Activated CD8-positive, alpha-beta T cell treated with anti-CD3 and anti-CD28 coated beads, Interleukin-2, amount 10 ng/mL, durations not matched to agents 7 days and 5 days (primary cell): ENCODE measurements at places on chromosomes 3 and 15. TPM values are rescaled to one million over a fixed set of nuclear protein-coding genes. Genes with fewer than 3 reads are reported as not detected.
A peak's percentile ranks its signal among the peaks of the same experiment; 100 is the strongest.

TMEM212 gene
- total RNA-seq, result not detected

GRCh38 chr15:55942332-55942731 is 51.1 kb downstream of the NEDD4 start:
- H3K27me3 ChIP-seq, result no peaks in the 10 kb centered on the region
- no peak overlapping the region for H3K4me3 ChIP-seq
- H3K4me1 ChIP-seq, result no peaks in the 10 kb centered on the region
- H3K36me3 ChIP-seq, result peaks cover 8% of the 10 kb centered on the region
- no peak overlapping the region for H3K27ac ChIP-seq

- no peaks in the 10 kb centered on the region for H3K4me1 ChIP-seq
- H3K27me3 ChIP-seq, result peaks cover 7% of the 10 kb centered on the region
- no peaks in the 10 kb centered on the region for H3K36me3 ChIP-seq
Measured at GRCh38 chr3:70532806-70533205, 220.4 kb upstream of the MDFIC2 start.

STARD9 gene
- total RNA-seq, result 13.0 TPM

GRCh38 chr3:30112902-30113484 is 493.4 kb upstream of the TGFBR2 start:
- no peak overlapping the region for H3K27ac ChIP-seq
- no peaks in the 10 kb centered on the region for H3K36me3 ChIP-seq
- DNase-seq, result no peak
- H3K4me1 ChIP-seq, result peaks cover 3% of the 10 kb centered on the region

DNA sequence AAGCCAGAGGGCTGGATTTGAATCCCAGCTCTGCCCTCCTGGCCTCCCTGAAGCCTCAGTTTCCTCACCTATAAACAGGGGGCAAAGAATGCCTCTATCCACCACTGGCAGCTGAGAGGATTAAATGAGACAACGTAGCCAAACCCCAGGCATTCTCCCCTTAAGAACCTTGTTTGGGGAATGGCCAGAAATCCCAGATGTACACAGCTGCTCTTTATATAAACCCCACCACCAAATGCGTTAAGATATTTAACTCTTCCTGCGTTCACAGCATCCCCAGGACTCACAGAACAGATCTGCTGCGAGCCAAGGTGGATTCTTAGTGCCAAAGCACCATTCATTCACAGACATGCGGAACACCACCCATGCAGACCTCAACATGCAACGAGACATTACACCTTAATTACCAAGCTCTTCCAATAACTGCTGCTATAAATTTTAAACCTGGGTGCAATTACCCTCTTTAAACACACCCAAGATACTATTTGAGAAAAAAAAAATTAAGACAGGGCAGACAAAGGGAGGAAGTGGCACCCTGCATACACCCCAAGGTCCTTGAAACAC is 5.2 kb downstream of the TLE3 start:
- no peak overlapping the region for H3K27ac ChIP-seq
- peaks cover 62% of the 10 kb centered on the region for H3K4me1 ChIP-seq
- H3K36me3 ChIP-seq, result peaks cover 75% of the 10 kb centered on the region
- no peak for DNase-seq
- H3K27me3 ChIP-seq, result no peaks in the 10 kb centered on the region
- H3K4me3 ChIP-seq, result no peak overlapping the region

- peak overlapping the region; percentile 94 for H3K27ac ChIP-seq
- H3K4me1 ChIP-seq, result peaks cover 40% of the 10 kb centered on the region
- peak overlapping the region; percentile 93 for H3K4me3 ChIP-seq
- DNase-seq, result no peak
- H3K36me3 ChIP-seq, result peaks cover 23% of the 10 kb centered on the region
Measured at GRCh38 chr3:180911876-180912303, 580 bp upstream of the FXR1 start.

GOLGA6D gene
- not detected for total RNA-seq

- no peak for DNase-seq
- peaks cover 15% of the 10 kb centered on the region for H3K4me1 ChIP-seq
- no peak overlapping the region for H3K4me3 ChIP-seq
- H3K27ac ChIP-seq, result no peak overlapping the region
- no peaks in the 10 kb centered on the region for H3K36me3 ChIP-seq
Measured at GRCh38 chr3:68751888-68752287, 180.5 kb downstream of the TAFA4 start.

DNA sequence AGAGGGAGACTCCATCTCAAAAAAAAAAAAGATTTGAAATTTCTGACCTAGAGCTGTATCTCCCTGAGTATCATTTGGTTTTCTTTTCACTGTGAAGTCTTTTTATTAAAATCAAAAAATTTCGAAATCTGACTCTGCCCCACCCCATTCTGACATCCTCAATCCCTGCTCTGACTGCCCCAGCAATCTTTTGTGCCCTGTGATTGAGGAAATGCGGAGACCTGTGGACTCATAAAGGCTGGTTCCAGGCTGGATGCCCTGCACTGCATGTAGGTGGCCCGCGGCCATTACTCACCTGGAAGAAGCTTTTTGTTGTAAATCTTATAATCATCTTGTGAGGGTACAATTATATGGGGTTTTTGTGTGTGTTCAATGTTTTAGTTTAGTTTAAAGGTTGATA is 147.3 kb upstream of the SEMA6D start:
- H3K4me1 ChIP-seq, result no peaks in the 10 kb centered on the region
- no peaks in the 10 kb centered on the region for H3K36me3 ChIP-seq
- H3K4me3 ChIP-seq, result no peak overlapping the region
- H3K27me3 ChIP-seq, result no peaks in the 10 kb centered on the region
- DNase-seq, result no peak

DNA sequence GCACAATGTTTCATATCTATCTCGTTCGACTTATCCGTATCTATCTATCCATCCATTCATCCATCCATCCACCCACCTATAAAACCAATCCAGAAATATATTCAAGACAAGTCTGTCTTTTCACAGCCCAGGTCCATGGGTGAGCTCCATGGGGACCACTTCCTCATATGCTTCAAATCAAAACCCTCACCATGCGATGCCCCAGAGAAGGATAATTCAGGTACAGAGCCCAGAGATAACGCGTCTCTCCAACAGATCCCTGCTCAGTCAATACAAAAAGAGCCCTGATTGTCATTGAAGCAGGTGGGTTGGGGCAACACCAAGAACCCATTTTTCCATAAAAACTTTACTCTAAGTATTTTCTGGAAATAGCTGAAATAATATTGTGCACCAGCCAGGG is 47.2 kb downstream of the PCSK6 start:
- no peak overlapping the region for H3K27ac ChIP-seq
- no peak for DNase-seq
- peaks cover 5% of the 10 kb centered on the region for H3K27me3 ChIP-seq
- peaks cover 3% of the 10 kb centered on the region for H3K4me1 ChIP-seq

DNA sequence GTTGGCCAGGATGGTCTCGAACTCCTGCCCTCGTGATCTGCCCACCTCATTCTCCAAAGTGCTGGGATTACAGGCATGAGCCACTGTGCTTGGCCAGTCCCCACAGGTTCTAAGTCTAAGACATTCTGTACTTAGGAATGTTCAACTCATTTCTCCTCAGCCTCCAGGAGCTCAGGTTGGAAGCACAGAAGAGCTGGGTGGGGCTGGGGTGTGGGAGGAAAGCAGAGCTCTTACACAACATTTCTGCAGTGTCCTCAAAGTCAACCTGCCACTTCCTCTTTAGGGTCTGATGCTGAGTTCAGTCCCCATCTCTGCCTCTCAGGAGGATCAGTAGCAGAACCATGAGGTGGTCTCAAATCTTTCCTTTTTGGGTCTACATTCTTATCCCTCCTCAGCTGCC is 75.5 kb downstream of the MRPL46 start:
- DNase-seq, result no peak
- no peak overlapping the region for H3K4me3 ChIP-seq
- no peaks in the 10 kb centered on the region for H3K27me3 ChIP-seq
- H3K4me1 ChIP-seq, result no peaks in the 10 kb centered on the region
- H3K27ac ChIP-seq, result no peak overlapping the region

GRCh38 chr15:75861750-75862402 is 18.6 kb downstream of the UBE2Q2 start:
- peaks cover 39% of the 10 kb centered on the region for H3K36me3 ChIP-seq
- H3K4me3 ChIP-seq, result no peak overlapping the region
- H3K27ac ChIP-seq, result no peak overlapping the region
- H3K27me3 ChIP-seq, result no peaks in the 10 kb centered on the region
- peaks cover 11% of the 10 kb centered on the region for H3K4me1 ChIP-seq
- DNase-seq, result no peak

GRCh38 chr3:20696388-20697150 is 510.6 kb upstream of the SGO1 start:
- DNase-seq, result no peak
- no peaks in the 10 kb centered on the region for H3K27me3 ChIP-seq
- H3K36me3 ChIP-seq, result no peaks in the 10 kb centered on the region
- no peak overlapping the region for H3K27ac ChIP-seq

CHRM5 gene
- not detected for total RNA-seq

DNA sequence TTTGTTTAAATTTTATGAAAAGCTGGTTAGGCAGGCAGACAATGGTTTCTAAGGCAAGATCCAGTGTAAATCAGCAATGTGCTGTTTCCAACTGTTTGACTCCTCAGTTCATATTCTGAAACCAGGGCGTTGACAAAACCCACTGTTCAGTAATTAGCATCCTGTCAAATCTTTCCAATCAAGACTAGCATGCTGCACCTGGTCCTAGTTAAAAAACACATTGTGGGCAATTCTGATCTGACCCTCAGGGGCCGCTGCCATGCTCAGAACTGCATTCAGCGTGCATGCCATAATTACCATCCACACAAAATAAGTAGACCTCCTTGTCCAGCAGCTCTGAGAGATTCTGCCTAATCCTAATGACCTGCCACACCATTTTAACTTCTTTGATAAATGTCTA is 20.9 kb upstream of the RBP1 start:
- peaks cover 2% of the 10 kb centered on the region for H3K27me3 ChIP-seq
- no peak for DNase-seq
- H3K27ac ChIP-seq, result no peak overlapping the region
- no peaks in the 10 kb centered on the region for H3K36me3 ChIP-seq
- no peaks in the 10 kb centered on the region for H3K4me1 ChIP-seq

DNA sequence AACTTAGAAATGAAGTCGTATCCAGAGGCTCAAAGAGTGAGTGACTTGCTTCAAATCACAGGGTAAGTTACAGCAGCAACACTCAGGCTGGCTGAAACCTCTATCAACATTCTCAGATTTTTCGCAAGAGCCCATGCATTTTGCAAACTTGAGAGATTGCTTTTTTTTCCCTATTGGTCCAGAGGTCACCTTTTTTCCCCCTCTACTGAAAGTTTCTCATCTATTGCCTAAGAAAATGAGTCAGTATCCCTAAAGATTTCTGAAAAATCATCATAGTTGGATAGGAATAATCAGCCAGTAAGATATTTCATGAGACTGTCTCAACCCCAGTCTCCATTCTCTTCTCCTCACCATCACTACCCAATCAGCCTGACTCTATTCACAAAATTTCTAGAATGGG is 410.6 kb downstream of the FOXP1 start:
- peaks cover 7% of the 10 kb centered on the region for H3K36me3 ChIP-seq
- H3K27ac ChIP-seq, result no peak overlapping the region
- DNase-seq, result no peak

CYP1A1 gene
- total RNA-seq, result 4.8 TPM

SNX22 gene
- 0.58 TPM for total RNA-seq

GRCh38 chr3:191774485-191774884 is 313.5 kb downstream of the PYDC2 start:
- H3K36me3 ChIP-seq, result no peaks in the 10 kb centered on the region
- no peaks in the 10 kb centered on the region for H3K27me3 ChIP-seq
- H3K4me1 ChIP-seq, result no peaks in the 10 kb centered on the region

SLC6A1 gene
- not detected for total RNA-seq
